ENCODE measurements at places on chromosomes 1 and 21. TPM values are rescaled to one million over a fixed set of nuclear protein-coding genes. Genes with fewer than 3 reads are reported as not detected.

ARMH1 gene
- 16.2 TPM for total RNA-seq

RPTN gene
- not detected for total RNA-seq

TEDDM1 gene
- not detected for total RNA-seq

- no peak for DNase-seq
Observed at GRCh38 chr21:31329456-31330143, 14.5 kb downstream of the TIAM1 start.

- DNase-seq = no peak
Observed at GRCh38 chr1:229984310-229984991, 82.6 kb upstream of the GALNT2 start.

DNA sequence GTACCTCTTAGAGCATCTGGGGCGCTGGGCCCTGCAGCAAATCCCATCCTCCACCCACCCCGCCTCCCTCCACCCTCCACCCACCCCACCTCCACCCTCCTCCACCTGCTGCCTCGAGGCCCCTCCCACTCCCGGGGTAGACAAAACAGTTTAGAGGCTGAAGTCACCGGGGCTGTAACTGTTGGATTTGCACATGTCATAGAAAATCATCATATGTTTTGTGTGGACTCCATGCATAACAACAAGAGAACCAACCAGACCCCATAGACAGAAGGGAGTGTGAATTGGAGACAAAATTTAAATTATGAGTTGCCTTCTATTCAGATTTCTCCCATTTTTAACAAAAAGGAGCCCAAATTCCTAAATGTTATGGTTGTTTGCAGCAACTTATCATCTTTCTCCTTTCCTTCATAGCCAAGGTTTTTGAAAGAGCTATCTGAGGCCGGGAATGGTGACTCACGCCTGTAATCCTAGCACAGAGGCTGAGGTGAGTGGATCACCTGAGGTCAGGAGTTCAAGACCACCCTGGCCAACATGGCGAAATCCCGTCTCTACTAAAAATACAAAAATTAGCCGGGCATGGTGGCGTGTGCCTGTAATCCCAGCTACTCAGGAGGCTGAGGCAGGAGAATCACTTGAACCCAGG is 28.2 kb upstream of the LGALS8 start:
- DNase-seq = no peak
